ENCODE measurements at places on chromosomes 16 and 17.

DNA sequence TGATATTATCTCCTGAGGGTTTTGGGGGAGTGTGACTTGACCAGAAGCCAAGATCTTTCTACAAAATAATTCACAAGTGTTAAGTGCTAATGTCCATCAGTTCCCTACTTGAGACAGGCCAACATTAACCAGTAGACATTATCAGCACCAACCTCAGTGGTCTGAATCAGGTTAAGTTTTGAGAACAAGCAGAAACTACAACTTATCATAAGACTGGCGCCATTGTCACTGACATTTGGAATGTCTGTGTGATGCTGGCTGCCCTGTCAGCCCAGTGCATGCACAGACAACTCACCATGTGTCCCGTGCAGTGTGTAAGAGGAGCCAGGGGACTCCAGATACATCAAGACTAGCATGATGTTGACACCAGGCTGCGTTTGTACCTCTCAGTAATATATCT, 76.8 kb downstream of the CCDC182 start:
- no peak for DNase-seq

DNA sequence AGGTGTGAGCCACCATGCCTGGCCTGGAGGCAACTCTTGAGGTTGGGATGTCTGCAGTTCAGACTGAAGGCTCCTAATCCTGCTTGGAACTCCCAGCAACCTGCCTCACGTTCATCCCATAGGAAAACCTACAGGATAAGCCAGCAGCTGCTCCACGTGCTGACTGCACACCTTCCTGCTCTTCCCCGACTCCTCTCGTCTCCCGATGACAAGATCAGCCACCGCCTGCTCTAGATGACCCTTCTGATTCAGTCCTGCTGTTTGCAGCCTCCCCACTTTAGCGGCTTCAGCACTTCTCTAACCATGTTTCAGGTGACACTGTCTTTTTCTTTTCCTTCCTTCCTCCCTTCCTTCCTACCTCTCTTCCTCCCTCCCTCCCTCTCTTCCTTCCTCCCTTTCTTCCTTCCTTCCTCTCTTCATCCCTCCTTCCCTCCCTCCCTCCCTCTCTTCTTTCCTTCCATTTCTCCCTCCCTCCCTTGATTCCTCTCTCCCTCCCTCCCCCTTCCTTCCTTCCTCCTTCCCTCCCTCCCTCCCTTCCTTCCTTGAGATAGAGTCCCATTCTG, 61.8 kb downstream of the EMP2 start:
- DNase-seq = peak; percentile 35

GRCh38 chr16:85749771-85750145, 1.1 kb downstream of the C16orf74 start:
- DNase-seq = peak; percentile 32

GRCh38 chr16:57971848-57972247, 920 bp upstream of the CNGB1 start:
- no peak for DNase-seq

- peak; percentile 44 for DNase-seq
Observed at GRCh38 chr17:40322358-40323315, 13.7 kb downstream of the RARA start.

GRCh38 chr16:30748634-30749445, 615 bp downstream of the PHKG2 start:
- DNase-seq = peak; percentile 47

- DNase-seq = no peak
Observed at GRCh38 chr17:37774504-37774903, 29.6 kb upstream of the HNF1B start.

- DNase-seq = no peak
Observed at GRCh38 chr17:2582493-2582892, 11.0 kb upstream of the PAFAH1B1 start.

- DNase-seq = no peak
Observed at GRCh38 chr17:41478237-41478636, 2.7 kb downstream of the KRT35 start.

- no peak for DNase-seq
Observed at GRCh38 chr17:45332989-45333701, 16.3 kb upstream of the MAP3K14 start.

DNA sequence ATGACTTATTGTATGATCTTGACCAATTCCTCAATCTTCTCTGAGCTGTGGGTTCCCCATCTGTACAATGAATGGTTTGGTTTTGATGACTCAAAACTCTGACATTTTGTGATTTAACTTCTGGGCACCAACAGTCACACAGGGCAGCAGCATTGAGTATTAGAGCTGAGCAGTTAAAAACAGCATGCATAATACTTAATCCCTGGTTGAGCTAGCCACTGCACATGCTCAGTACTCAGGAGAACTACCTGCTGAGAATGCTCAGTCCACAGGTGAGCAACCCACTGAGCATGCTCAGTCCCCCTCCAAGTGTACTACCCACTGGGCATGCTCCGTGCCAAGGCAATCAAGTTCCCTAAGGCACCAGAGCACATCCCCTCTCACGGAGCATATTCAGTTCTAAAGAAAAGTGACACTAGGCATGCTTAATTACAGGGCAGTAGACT, 68.7 kb downstream of the AIPL1 start:
- DNase-seq = no peak

DNA sequence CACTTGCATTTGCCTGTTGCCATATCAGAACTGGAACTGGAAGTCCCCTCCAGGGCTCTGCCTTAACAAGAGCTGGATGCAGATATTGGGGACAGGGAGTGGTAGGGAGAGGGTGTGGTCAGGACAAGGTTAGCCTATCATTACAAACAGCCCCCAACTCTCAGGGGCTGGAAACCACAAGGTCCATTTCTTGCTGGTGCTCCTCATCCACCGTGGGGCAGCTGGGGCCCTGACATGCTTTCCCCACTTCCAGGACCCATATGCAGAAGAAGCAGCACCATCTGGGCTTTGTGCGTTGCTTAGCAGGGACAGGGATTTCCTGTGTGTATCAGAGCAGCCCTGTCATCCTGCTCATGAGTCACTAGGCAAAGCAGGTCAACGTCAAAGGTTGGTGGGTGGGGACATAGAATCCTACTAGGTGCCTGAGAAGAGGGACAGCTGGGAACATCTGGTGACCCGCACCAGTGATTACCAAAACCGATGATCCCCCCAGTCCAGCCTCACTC, 26.9 kb downstream of the RGS9 start:
- DNase-seq = peak; percentile 57

DNA sequence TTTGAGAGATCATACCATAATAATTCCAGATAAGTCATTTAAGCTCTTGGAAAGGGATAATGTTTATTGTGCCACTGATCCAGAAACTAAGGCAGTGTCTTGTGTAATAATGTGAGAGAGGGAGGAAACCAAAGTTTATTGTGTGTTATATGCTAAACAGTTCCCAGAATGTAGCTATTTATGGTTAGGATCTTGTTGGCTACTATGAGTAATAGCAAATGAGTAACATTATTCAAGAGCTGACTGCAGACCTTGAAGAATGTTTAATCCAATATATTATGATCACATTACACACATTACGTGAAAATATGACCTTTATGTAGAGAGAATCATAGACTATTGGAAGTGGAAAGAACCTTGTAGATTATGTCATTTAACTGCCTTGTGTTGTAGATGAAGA, 139.5 kb downstream of the BCAS3 start:
- no peak for DNase-seq

- DNase-seq = no peak
Observed at GRCh38 chr16:24077966-24078365, 178.2 kb upstream of the CACNG3 start.

DNA sequence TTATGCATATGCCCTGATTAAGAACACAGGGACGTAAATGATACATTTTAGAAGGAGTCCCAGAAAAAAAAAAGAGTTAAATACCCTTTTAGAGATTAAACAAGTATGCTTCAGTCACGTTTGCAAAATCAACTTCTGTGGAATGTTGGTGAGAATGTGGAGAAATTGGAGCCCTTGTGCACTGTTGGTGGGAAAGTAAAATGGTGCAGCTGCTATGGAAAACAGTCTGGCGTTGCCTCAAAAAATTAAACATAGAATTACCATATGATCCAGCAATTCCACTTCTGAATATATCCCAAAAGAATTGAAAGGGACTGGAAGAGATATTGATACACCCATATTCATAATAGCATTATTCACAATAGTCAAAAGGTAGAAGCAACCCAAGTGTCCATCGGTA, 26.5 kb downstream of the RHBDL3 start:
- no peak for DNase-seq

GRCh38 chr17:55996826-55997225, 156.4 kb upstream of the ANKFN1 start:
- peak; percentile 11 for DNase-seq

GRCh38 chr17:49515196-49515770, 20.2 kb downstream of the NGFR start:
- DNase-seq = peak; percentile 98

GRCh38 chr17:37062021-37062420, 113.3 kb downstream of the AATF start:
- peak; percentile 97 for DNase-seq

DNA sequence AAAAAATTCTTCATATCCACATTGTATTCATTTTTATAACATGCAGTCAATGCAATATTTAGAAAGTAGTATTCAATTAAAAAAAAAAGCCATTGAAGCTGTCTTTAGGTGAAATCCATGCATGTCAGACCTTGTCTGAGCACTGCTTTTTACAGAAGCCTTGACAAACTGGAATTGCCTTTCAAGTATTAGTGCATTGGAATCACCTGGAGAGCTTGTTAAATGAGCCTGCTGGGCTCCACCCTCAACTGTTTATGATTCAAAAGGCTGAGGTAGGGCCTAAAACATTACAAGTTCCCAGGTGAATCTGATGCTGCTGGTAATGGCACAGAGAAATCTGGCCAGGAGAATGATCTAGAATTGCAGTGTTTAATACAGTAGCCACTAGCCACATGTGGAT, 85.8 kb downstream of the HIC1 start:
- no peak for DNase-seq

GRCh38 chr16:1615761-1616160, 3.6 kb downstream of the CRAMP1 start:
- DNase-seq = no peak

GRCh38 chr17:20116683-20117309, 107.6 kb downstream of the SPECC1 start:
- DNase-seq = peak; percentile 86

GRCh38 chr16:14640538-14640937, 7.8 kb downstream of the BFAR start:
- no peak for DNase-seq

GRCh38 chr16:28293601-28293960, 1.3 kb downstream of the SBK1 start:
- DNase-seq = peak; percentile 40

- DNase-seq = no peak
Observed at GRCh38 chr16:19307587-19308241, 22.2 kb downstream of the CLEC19A start.

DNA sequence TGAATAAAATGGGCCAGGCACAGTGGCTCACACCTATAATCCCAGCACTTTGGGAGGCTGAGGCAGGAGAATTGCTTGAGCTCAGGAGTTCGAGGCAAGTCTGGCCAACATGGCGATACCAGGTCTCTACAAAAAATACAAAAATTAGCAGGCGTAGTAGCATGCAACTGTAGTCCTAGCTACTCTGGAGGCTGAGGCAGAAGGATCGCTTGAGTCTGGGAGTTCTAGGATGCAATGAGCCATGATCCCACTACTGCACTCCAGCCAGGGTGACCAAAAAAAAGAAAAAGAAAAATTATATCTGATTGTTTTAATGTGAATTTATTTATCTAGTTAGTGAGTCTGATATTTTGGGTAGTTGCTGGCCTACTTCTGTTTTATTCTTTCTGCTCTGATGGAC, 7.0 kb downstream of the IL34 start:
- no peak for DNase-seq

DNA sequence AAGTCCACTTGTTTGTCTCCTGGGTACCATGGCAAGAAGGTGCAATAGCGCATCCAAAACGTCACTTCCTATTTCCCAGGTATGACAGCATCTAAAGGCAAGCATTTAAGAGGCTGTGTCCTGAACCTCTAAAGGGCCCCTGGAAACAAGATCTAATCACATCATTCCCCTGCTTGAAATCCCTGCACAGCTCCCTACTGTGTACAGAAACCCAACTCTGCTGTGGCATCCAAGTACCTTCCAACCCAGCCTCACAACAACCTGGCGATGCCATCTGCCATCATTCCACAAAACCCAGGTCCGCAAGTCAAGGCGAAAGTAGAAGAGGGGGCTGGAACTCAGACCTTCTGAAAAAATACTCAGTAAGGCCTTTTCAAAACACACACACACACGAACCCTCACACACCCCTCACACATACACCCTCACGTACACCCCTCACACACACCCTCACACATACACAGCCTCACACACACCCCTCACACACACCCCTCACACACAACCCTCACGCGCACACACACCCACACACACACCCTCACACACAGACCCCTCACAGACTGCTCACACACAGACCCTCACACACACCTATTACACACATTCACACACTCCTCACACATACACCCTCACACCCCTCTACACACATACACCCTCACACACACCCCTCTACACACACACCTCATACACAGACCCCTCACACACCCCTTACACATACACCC, 24.5 kb downstream of the C17orf67 start:
- no peak for DNase-seq

DNA sequence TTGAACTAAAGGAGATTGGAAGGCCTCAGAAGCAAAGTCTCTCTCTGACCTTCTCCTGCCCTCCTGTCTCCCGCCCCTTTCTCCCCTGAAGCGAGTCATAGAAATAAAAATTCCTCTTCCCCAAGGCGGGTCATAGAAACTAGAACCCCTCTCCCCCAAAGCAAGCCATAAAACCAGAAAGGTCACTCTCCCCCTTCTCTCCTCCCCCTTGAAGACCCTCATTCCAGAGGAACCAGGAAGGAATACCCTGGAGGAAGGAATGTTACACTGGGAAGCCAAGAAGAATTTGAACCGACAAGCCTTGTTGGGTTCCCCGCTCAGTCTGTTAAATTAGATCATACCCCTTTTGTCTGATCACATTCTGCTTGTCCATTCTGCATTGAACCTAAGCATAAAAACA, 2.7 kb upstream of the GJC1 start:
- no peak for DNase-seq

DNA sequence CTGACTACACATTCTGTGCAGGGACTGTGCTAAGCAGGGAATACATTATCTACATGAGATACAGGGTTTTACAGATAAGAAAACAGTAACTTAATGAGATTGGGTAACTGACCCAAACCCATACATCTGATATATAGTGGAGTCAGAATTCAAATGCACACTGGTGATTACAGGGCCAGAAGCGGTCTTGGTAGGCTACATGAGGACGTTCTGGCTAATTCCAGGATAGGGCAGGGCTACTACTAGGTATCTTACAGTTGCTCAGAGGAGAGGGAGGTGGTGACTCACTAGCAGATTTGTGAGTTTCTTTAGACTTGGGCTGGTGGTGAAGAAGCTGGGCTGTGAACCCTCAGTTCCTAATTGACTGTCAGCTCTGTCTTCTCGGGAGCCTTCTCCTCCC, 21.4 kb downstream of the TRIM16 start:
- no peak for DNase-seq

GRCh38 chr17:9860851-9861250, 35.1 kb downstream of the GLP2R start:
- no peak for DNase-seq

DNA sequence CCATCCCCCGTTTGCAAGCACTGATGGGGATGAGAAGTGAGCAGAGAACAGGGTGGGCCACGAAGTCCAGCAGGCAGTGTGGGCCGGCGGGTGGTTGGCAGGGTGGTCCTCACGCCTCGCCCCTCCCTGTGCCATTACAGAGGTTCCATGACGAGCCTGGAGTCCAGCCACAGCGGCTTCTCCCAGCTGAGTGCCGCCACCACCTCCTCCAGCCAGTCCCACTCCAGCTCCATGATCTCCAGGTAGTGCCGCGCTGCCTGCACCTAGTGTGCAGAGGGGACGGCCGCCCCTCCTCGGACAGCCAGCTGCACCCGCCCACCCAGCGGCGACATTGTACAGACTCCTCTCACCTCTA, 73.0 kb downstream of the SEC14L1 start:
- no peak for DNase-seq

GRCh38 chr16:35685085-35685484, 2225.7 kb downstream of the TP53TG3F start:
- DNase-seq = no peak

Data from NCI-H82 (cell line).